ENCODE measurements at places on chromosomes 4 and X.

- DNase-seq = no peak
Measured at GRCh38 chr4:39998659-39999345, 21.1 kb upstream of the PDS5A start.

GRCh38 chrX:43717161-43717560 lies 61.1 kb downstream of the MAOA start:
- no peak for DNase-seq

- DNase-seq = no peak
Measured at GRCh38 chr4:145530662-145531061, 49.0 kb downstream of the SMAD1 start.

- peak; percentile 73 for DNase-seq
Measured at GRCh38 chr4:15451181-15451865, 18.4 kb upstream of the CC2D2A start.

DNA sequence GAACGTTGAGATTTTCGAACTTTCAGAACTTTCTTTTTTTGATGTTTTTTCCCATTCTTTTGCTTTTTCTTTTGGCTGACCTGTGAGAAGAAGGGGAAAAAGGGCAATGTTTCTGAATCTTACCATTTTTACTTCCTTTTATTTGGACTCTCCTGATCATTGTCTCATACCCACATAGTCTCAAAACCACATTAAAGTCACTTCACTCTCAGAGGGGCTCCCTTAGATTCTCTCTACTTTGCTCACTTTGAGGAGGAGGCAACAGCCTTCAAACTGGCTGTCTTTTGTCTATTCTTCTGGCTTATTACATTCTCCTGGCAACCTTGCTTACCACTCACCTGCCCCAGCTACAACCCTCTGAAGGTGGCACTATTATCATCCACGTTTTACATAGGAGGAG lies 3.7 kb downstream of the CXCL9 start:
- no peak for DNase-seq

GRCh38 chrX:12685541-12685940 lies 105.7 kb upstream of the PRPS2 start:
- DNase-seq = peak; percentile 2

- DNase-seq = no peak
Measured at GRCh38 chr4:85420831-85421230, 54.1 kb upstream of the ARHGAP24 start.

DNA sequence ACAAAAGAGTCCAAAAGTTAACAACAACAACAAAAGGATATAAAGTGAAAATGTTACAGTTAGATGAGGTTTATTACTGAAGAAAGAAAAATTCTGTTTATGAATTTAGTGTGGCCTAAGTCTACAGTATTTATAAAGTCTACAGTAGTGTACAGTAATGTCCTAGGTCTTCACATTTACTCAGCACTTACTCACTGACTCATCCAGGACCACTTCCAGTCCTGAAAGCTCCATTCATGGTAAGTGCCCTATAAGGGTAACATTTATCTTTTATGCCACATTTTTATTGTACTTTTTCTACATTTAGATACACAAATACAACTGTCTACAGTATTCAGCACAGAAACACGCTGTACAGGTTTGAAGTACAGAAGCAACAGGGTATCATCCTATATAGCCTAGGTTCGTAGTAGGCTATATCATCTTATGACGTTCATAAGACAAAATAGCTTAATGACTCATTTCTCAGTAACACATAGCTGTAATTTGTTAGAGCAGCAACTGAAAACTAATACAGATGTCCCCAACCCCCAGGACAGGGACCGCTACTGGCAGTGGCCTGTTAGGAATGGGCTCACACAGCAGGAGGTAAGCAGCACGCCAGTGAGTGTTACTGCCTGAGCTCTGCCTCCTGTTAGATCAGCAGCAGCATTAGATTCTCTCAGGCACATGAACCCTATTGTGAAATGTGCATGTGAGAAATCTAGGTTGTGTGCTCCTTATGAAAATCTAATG lies 61.3 kb downstream of the CENPC start:
- peak; percentile 81 for DNase-seq

GRCh38 chr4:12242354-12242753 lies 813.7 kb upstream of the HS3ST1 start:
- DNase-seq = no peak

GRCh38 chrX:11100281-11101035 lies 10.7 kb upstream of the HCCS start:
- DNase-seq = peak; percentile 78

GRCh38 chr4:30619679-30620078 lies 100.5 kb upstream of the PCDH7 start:
- DNase-seq = peak; percentile 14

GRCh38 chr4:87688316-87688715 lies 38.2 kb downstream of the DMP1 start:
- no peak for DNase-seq

- DNase-seq = no peak
Measured at GRCh38 chr4:165787516-165788274, 85.3 kb upstream of the TLL1 start.

DNA sequence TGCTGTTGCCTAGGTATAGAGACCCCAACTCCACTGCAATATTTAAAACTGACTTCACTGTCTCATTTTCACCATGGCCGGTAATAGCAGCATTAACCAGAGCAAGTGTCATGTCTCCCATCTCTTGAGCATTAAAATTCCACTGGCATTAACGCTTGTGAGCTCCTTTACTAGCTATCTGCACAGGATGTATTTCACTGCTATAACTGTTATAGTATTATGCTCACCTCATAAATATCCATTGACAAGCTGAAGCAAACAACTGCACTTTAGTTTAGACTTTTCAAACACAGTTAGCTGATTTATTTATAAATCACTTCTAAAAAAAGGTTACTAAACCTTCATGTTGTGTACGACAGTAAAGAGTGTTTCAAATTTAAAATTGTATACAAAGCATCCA lies 157.8 kb downstream of the ANTXR2 start:
- DNase-seq = no peak

- DNase-seq = peak; percentile 11
Measured at GRCh38 chrX:64975491-64975890, 759 bp downstream of the ZC4H2 start.

DNA sequence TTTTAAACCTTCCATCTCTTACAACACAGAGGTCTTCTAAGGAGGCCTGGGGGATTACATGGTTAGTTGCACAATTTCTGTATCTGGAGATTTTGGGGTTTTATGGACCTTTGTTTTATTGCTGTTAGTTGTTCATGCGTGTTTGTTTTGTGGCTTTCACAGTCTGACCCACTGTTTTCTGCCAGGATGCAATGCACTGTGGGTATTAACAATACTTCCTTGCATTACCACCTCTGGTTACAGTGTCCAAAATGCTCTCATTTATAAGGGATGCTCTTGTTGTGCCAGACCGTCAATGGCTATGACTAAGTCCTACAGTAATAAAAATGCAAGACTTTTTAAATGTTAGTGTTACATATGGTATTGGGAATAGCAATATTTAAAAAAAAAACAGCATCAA lies 730.2 kb downstream of the KCTD8 start:
- no peak for DNase-seq

- DNase-seq = no peak
Measured at GRCh38 chr4:104907991-104908390, 238.7 kb upstream of the TET2 start.
